ENCODE measurements at places on chromosomes 7 and 10.
A peak's percentile ranks its signal among the peaks of the same experiment; 100 is the strongest.

DNA sequence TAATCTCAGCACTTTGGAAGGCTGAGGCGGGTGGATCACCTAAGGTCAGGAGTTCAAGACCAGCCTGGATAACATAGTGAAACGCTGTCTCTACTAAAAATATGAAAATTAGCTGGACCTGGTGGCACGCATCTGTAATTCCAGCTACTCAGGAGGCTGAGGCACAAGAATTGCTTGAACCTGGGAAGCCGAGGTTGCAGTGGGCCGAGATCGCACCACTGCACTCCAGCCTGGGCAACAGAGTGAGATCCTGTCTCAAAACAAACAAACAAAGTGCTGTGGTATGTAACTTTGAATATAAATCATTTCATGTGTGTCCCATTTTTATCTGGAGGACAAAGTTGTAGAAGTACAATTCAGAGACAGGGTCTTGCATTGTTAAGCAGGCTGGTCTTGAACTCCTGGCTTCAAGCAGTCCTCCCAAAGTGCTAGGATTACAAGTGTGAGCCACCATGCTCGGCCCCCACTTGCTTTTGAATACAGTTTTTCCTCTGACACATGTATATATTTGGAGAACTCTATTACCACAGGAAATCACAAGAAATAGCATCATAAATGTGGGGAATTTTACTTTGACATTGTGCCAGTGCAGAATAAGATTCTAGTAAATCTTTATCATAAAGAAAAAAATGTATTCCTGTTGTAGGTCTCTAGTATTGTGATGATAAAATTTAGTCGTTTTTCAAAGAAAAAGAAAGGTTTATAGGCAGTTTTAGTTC is 32.6 kb downstream of the PTPN12 start:
- no peak for DNase-seq

DNA sequence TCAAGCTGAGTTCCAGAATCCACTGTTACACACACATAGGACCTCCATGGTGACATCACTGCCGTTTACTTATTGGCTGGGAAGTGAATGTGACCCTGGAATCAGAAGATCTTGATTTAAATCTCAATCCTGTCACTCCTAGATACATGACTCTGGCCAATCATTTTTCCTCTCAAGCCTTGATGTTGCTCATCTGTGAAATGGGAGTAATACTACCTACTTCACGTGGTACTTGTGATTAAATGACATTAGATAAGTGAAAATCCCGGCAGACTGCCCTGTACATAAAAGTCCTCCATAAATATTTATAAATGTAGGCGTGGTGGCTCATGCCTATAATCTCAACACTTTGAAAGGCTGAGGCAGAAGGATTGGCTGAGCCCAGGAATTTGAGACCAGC is 88.0 kb upstream of the SVIL start:
- no peak for DNase-seq

GRCh38 chr7:2450198-2451107 is 25.7 kb downstream of the GRIFIN start:
- DNase-seq: no peak

GRCh38 chr10:125911990-125912389 is 15.6 kb downstream of the FANK1 start:
- no peak for DNase-seq

- DNase-seq: no peak
Observed at GRCh38 chr7:128697302-128697905, 25.3 kb downstream of the GARIN1A start.

GRCh38 chr7:22604246-22604645 is 104.3 kb upstream of the STEAP1B start:
- DNase-seq: no peak

DNA sequence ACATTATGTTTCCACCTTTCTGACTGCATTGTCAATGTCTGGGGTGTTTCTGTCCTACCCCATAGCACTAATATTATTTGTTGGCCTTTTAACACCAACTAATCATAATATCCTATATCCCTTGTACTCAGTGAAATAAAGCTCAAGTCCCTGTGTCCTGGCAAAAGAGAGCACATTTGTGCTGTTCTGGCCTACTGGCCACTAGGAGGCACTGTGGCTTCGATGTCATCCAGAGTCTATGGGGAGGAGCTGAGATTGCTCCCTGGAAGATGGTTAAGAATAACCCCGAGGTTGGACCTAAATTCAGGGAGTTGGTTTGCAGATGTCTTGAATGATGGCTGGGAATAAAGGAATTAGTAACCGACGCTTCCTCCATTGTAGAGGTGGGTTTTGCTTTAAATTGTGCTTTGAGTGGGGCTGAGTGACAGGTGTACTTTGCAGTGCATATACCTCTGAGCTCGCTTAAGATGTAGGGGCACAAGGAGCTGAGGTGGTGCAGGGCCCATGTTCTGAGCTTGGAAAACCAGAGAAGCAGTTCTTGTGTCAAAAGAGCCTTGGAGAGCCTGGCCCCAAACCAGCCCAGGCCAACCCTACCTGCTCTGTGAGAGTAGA is 191.2 kb upstream of the PRSS1 start:
- DNase-seq: no peak

GRCh38 chr7:39656415-39656814 is 33.0 kb downstream of the RALA start:
- DNase-seq: no peak

DNA sequence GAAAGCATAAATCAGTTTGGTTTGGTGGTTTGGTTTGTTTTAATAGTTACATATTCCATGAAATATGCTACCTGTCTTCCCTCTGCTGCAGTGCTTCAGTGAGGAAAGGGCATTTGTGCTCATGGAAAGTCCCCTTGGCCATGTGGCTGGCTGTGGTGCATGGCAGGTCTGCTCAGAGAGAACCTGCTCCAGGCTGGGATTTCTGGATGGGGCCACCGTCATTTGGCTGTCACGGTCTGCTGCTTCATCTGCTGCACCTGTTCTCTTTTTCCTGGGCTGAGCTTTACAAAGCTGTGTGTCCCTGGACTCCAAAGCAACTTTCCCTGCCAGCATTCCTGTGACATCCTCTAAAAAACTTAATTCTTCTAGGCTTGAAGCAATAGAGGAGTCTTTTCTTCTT is 8.9 kb downstream of the CDK14 start:
- no peak for DNase-seq

DNA sequence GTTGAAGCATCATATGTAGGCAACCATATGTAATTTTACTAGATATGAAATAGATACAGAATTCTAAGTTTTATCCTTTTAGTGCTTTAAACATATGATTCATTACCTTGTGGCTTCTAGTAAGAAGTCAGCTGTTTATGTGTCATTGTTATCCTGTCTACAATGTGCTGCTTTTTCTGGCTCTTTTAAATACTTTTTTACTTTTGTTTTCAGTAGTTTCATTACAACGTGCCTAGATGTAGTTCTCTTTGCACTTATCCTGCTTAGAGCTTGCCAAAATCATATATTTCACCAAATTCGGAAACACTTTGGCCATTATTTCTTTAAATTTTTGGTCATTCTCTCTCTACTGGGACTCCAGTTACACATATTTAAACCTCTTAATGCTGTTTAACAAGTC is 26.4 kb downstream of the YAE1 start:
- no peak for DNase-seq

DNA sequence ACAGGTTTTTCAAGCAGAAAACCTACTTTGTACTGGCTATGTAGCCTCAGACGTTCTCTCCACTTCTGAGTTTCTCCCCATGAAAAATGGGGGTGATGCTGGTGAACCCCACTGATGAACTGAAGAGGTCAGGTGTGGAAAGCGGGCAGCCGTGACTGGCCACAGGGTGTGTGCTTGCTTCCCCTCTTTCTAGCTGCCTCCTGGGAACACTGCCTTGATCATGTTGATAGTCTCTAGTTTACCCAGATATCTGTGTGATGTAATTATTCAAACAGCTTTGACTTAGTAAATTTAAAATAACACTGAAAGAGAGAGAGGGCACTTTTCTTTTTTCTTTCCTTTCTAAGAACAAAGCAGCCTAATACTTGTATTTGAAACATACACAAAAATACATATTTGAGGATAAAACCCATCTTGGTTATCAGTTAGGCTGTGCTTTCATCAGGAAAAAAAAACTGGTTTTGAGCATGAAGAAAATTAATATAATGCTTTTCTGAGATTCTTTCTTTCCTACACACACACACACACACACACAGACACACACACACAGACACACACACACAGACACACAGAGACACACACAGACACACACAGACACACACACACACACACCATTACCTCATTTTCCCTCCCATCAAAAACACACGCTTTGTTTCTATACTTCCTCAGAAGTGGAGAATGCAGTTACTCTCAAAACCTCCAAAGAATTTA is 76.7 kb downstream of the MACC1 start:
- DNase-seq: no peak

DNA sequence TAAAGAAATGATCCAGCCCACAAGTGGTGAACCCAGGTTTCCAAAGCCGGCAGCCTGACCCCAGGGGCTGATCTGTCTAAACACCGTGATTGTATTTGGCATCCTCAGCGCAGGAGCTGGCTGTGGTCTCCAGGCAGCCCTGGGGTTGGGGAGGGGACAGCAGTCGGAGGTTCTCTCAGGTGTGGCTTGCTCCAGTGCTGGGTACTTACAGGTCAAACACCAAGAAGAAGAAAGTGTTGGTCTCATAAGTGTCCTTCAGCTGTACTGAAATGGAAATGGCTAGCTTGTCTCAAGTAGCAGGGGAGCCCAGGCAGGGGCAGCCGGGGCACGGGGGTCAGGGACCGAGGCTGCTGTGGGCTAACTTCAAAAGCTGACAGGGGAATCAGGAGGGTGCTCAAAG is 6.0 kb downstream of the PHKG1 start:
- no peak for DNase-seq

DNA sequence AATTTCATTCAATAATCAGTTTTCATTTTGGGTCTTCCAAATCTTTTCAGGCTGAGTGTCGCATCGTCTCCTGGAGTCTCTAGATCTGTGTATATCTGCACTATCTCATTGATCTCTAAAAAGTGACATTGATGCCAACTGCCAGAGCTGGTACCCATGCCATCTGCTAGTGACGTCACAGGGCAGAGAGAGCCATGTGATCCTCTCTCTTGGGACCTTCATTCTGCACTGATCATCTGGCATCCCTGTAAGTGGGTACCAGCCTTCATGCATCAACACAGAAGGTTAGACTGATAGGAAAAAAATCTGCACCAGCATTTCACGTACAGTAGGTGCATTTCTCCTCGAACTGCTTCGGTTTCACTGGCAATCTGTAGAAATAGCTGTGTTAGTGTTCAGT is at the start of gene NEUROD6:
NEUROD6 (minus strand) TSS at position 124 of the 400 bp plus-strand sequence. CDS start 1,458 bp downstream, outside the sequence.
- DNase-seq: no peak

DNA sequence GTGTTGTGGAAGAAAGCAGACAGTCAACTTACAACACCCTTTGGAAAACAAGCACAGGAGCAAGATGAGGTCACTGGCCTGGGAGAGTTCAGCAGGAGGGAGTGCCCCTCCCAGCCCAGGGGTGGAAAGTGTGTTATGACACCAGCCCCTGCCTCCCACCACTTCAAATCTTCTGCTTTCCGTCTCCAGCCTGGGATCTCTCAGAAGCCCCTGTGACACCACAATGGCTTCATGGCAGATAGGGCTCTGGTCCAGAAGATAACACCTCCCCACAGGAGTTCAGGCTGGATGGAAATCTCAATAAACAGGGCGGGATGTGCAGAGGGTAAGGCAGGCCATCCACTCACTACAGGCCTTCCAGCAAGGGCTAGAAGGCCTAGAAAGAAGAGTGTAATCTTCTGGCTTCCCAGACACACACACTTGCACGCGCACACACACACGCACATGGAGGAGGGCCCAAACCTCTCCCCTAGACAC is 48.7 kb upstream of the ZMIZ1 start:
- no peak for DNase-seq

- DNase-seq: no peak
Observed at GRCh38 chr10:1173091-1173490, 116.9 kb downstream of the WDR37 start.

DNA sequence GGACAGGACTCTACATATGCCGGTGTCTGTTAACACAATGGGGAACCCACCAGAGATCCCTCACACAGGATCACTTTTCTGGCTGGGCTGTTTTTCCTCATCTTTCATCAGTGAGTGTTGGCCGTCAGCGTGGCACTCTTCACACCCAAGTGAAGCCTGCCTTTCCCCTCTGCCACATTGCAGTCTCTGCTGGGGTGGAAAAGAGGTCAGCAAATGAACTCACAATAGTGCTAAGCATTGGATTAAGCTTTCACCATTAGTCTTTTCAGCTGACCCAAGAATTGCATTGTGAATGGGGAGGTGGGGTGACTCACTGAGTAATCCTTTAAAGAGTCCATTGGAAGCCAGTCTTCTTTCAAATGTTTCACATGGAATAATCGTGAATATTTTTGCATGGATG is 143.0 kb downstream of the KIAA1217 start:
- no peak for DNase-seq

- no peak for DNase-seq
Observed at GRCh38 chr7:12475362-12476063, 71.8 kb upstream of the VWDE start.

- no peak for DNase-seq
Observed at GRCh38 chr7:48748081-48748833, 176.1 kb upstream of the CDC14C start.

DNA sequence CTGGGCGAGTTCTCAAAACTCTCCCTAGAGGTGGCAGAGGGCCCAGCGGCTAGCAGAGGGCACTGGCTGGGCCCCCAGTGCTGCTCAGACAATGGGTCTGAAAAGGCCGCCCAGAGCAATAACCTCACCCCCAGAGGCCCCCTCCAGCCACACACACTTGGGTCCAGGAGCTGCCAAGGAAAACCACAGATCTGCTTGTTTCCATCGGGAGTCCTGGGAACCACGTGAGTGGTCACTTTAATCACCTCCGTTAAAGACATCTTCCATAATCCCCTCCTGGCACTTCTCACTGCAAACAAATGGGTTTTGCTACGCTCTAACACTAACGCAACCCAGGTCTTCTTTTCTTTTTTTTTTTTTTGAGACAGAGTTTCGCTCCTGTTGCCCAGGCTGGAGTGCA is 30.0 kb downstream of the NUDT1 start:
- DNase-seq: no peak

DNA sequence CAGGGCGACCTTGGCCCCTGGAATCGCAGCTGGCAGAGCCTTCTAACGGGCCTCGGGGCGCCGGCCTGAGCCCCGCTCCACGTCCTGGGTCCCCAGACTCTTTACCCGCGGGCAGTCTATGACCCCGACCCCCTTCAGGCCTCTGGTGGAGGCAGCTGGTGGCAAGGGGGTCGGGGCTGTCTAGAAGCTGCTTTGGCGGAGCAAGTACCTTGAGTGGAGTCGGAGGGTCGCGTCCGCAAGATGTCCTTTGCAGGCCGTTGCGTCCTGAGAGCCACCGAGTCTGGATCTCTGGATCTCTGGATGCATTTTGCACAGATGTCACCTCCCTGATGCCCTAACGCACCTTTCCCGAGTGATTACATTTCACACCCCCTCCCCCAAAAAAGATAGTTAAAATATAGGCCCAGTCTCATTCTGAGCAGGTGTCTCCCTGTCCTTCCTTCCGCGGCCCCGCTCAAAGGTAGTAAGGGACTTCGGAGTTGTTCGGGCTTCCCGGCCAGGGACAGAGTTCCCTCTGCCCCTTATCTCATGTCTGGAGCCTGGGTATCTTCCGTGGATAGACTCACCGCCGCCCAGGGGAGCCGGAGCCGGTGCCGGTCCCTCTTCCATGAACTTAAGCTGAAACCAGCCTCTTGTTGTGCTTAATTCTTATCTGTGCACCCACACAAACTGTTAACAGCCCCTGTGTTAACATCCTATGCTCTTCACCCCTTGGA is 457 bp downstream of the ACADSB start:
- peak; percentile 4 for DNase-seq

GRCh38 chr7:55110993-55111361 is 92.2 kb downstream of the EGFR start:
- DNase-seq: no peak
